ENCODE measurements at places on chromosomes 5 and 9. TPM values are rescaled to one million over a fixed set of nuclear protein-coding genes. Genes with fewer than 3 reads are reported as not detected.

Gene BHMT
- 0.91 TPM for total RNA-seq

Gene ZFP37
- 2.0 TPM for total RNA-seq

- H3K36me3 ChIP-seq: no peaks in the 10 kb centered on the region
- no peak overlapping the region for H3K4me3 ChIP-seq
- no peak for DNase-seq
- H3K4me1 ChIP-seq: peaks cover 5% of the 10 kb centered on the region
- no peaks in the 10 kb centered on the region for H3K27me3 ChIP-seq
Observed at GRCh38 chr5:125236007-125236406, 489.6 kb upstream of the ZNF608 start.

- H3K36me3 ChIP-seq: no peaks in the 10 kb centered on the region
- H3K27ac ChIP-seq: peak overlapping the region; percentile 85
- H3K4me1 ChIP-seq: peaks cover 37% of the 10 kb centered on the region
- H3K27me3 ChIP-seq: no peaks in the 10 kb centered on the region
Observed at GRCh38 chr9:120477534-120478001, 102.4 kb downstream of the CDK5RAP2 start.

- H3K27ac ChIP-seq: no peak overlapping the region
- H3K27me3 ChIP-seq: no peaks in the 10 kb centered on the region
- DNase-seq: no peak
- H3K4me1 ChIP-seq: no peaks in the 10 kb centered on the region
- no peak overlapping the region for H3K4me3 ChIP-seq
- H3K36me3 ChIP-seq: no peaks in the 10 kb centered on the region
Observed at GRCh38 chr5:30103452-30104202, 1089.9 kb upstream of the CDH6 start.

GRCh38 chr9:132585954-132586829, 3.8 kb downstream of the BARHL1 start:
- peaks cover 93% of the 10 kb centered on the region for H3K27me3 ChIP-seq
- H3K36me3 ChIP-seq: no peaks in the 10 kb centered on the region
- no peak for DNase-seq
- H3K27ac ChIP-seq: no peak overlapping the region

- no peak for DNase-seq
- no peaks in the 10 kb centered on the region for H3K36me3 ChIP-seq
Observed at GRCh38 chr5:148798786-148799185, 27.6 kb upstream of the ADRB2 start.

DNA sequence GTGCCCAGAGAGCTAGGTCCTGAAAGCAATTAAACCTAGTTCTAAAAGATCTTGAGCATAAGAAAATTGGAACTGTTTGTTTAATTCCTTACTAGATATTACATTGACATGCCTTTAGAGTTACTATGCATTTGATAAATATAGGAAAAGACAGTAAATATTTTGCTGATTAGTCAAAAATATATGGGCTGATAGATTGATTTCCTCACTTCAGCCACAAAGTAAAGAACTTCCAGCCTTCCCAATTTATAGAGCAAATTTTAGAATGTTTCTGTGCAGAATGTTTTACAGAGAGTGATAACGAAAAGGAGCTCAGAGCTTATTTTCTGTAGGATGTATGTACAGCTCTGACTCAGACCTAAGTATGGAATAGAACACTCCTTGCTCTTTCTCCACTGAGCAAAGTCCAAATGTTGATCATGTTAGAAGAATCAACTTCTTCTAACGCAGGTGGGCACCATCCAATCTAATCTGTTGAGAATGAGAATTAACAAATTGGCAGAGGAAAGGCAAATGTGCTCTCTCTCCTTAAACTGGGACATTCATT, 72.9 kb upstream of the PAM start:
- no peaks in the 10 kb centered on the region for H3K4me1 ChIP-seq
- H3K27me3 ChIP-seq: no peaks in the 10 kb centered on the region
- H3K27ac ChIP-seq: no peak overlapping the region
- DNase-seq: no peak
- H3K36me3 ChIP-seq: no peaks in the 10 kb centered on the region

Data from gastrocnemius medialis (tissue), 4 donors.